ENCODE measurements at places on chromosomes 16 and 17. TPM values are rescaled to one million over a fixed set of nuclear protein-coding genes. Genes with fewer than 3 reads are reported as not detected.

HP gene
- polyA plus RNA-seq, result 47.8 TPM

SOST gene
- not detected for polyA plus RNA-seq

PHLPP2 gene
- polyA plus RNA-seq, result 0.57 TPM

MT4 gene
- polyA plus RNA-seq, result not detected

SLC16A5 gene
- 26.1 TPM for polyA plus RNA-seq

THOC6 gene
- 60.8 TPM for polyA plus RNA-seq

DNAAF8 gene
- polyA plus RNA-seq, result 0.36 TPM

CTRB1 gene
- polyA plus RNA-seq, result not detected

BEAN1 gene
- not detected for polyA plus RNA-seq

SLFN13 gene
- polyA plus RNA-seq, result 1.6 TPM

OR2C1 gene
- polyA plus RNA-seq, result 0.12 TPM

CIITA gene
- polyA plus RNA-seq, result 15.6 TPM

SHCBP1 gene
- 0.45 TPM for polyA plus RNA-seq

IL17C gene
- polyA plus RNA-seq, result not detected

UMOD gene
- not detected for polyA plus RNA-seq

GINS2 gene
- 0.13 TPM for polyA plus RNA-seq

GEMIN4 gene
- 8.8 TPM for polyA plus RNA-seq

KRT39 gene
- not detected for polyA plus RNA-seq

ABCA9 gene
- not detected for polyA plus RNA-seq

RTN4RL1 gene
- 0.11 TPM for polyA plus RNA-seq

TMEM114 gene
- not detected for polyA plus RNA-seq

DDX28 gene
- 14.7 TPM for polyA plus RNA-seq

VAC14 gene
- polyA plus RNA-seq, result 49.4 TPM

HIGD1B gene
- polyA plus RNA-seq, result not detected

TUBB3 gene
- polyA plus RNA-seq, result not detected

GP2 gene
- not detected for polyA plus RNA-seq

TEX14 gene
- polyA plus RNA-seq, result 0.25 TPM

TBC1D3C gene
- polyA plus RNA-seq, result not detected

ITGB4 gene
- polyA plus RNA-seq, result 0.82 TPM

CCL1 gene
- polyA plus RNA-seq, result not detected

TPPP3 gene
- 123 TPM for polyA plus RNA-seq

AIPL1 gene
- polyA plus RNA-seq, result not detected

Data from CD14-positive monocyte (primary cell).